ENCODE measurements at places on chromosomes 1 and 21. TPM values are rescaled to one million over a fixed set of nuclear protein-coding genes. Genes with fewer than 3 reads are reported as not detected.

Gene CD48
- 129 TPM for polyA plus RNA-seq

Gene AQP10
- polyA plus RNA-seq = not detected

Gene CFAP107
- not detected for polyA plus RNA-seq

Gene MYBPH
- not detected for polyA plus RNA-seq

Gene SERTAD4
- polyA plus RNA-seq = not detected

Gene C4BPA
- polyA plus RNA-seq = not detected

Gene IGSF21
- not detected for polyA plus RNA-seq

Gene MSH4
- 0.10 TPM for polyA plus RNA-seq

Gene PRR9
- polyA plus RNA-seq = not detected

Gene FALEC
- 1.0 TPM for polyA plus RNA-seq

Gene FCRL4
- polyA plus RNA-seq = 0.06 TPM

Gene LIPI
- polyA plus RNA-seq = not detected

Gene SNX27
- 12.9 TPM for polyA plus RNA-seq

Gene EFCAB7
- 7.2 TPM for polyA plus RNA-seq

Gene ACBD6
- polyA plus RNA-seq = 41.5 TPM

Gene HIVEP3
- 1.4 TPM for polyA plus RNA-seq

Gene FCRL2
- 52.3 TPM for polyA plus RNA-seq

Gene CRYBG2
- 3.1 TPM for polyA plus RNA-seq

Gene ERICH3
- polyA plus RNA-seq = not detected

Gene IL12RB2
- 0.53 TPM for polyA plus RNA-seq

Gene DIRAS3
- not detected for polyA plus RNA-seq

Gene C1orf210
- not detected for polyA plus RNA-seq

Gene COA6
- 44.8 TPM for polyA plus RNA-seq

Gene AADACL3
- not detected for polyA plus RNA-seq

Gene TTLL7
- not detected for polyA plus RNA-seq

Gene TRAPPC10
- 17.9 TPM for polyA plus RNA-seq

Gene DCDC2B
- not detected for polyA plus RNA-seq

Gene ADAMTS1
- polyA plus RNA-seq = not detected

Gene CCDC185
- polyA plus RNA-seq = not detected

Gene MAP10
- polyA plus RNA-seq = 1.3 TPM

Gene GNPAT
- polyA plus RNA-seq = 40.1 TPM

Gene MTHFR
- 14.3 TPM for polyA plus RNA-seq

Gene TCHH
- polyA plus RNA-seq = not detected

Gene GJA5
- not detected for polyA plus RNA-seq

Gene ZZZ3
- polyA plus RNA-seq = 32.6 TPM

Gene HMGCS2
- polyA plus RNA-seq = not detected

Gene MYBPHL
- not detected for polyA plus RNA-seq

Gene REN
- not detected for polyA plus RNA-seq

Gene LEFTY1
- polyA plus RNA-seq = not detected

Gene PRMT6
- 12.9 TPM for polyA plus RNA-seq

Gene MAP3K21
- polyA plus RNA-seq = not detected

Gene FMN2
- polyA plus RNA-seq = not detected

Gene GPR37L1
- 0.11 TPM for polyA plus RNA-seq

Gene FYB2
- polyA plus RNA-seq = not detected

Data from IgD-negative memory B cell (primary cell).